ENCODE measurements at places on chromosomes 7 and 10.
A peak's percentile ranks its signal among the peaks of the same experiment; 100 is the strongest.

- H3K27ac ChIP-seq: no peak overlapping the region
- H3K4me3 ChIP-seq: no peak overlapping the region
- DNase-seq: no peak
- H3K27me3 ChIP-seq: no peaks in the 10 kb centered on the region
- peaks cover 3% of the 10 kb centered on the region for H3K36me3 ChIP-seq
Observed at GRCh38 chr7:102450242-102450641, 14.4 kb downstream of the ALKBH4 start.

- no peak for DNase-seq
- no peak overlapping the region for H3K27ac ChIP-seq
- no peak overlapping the region for H3K4me3 ChIP-seq
- H3K36me3 ChIP-seq: no peaks in the 10 kb centered on the region
- H3K27me3 ChIP-seq: no peaks in the 10 kb centered on the region
Observed at GRCh38 chr10:72744566-72744965, 52.6 kb downstream of the MCU start.

- H3K4me1 ChIP-seq: no peaks in the 10 kb centered on the region
- no peak overlapping the region for H3K4me3 ChIP-seq
- H3K27ac ChIP-seq: no peak overlapping the region
- H3K36me3 ChIP-seq: peaks cover 2% of the 10 kb centered on the region
Observed at GRCh38 chr7:97016381-97017191, 8.0 kb downstream of the DLX5 start.

DNA sequence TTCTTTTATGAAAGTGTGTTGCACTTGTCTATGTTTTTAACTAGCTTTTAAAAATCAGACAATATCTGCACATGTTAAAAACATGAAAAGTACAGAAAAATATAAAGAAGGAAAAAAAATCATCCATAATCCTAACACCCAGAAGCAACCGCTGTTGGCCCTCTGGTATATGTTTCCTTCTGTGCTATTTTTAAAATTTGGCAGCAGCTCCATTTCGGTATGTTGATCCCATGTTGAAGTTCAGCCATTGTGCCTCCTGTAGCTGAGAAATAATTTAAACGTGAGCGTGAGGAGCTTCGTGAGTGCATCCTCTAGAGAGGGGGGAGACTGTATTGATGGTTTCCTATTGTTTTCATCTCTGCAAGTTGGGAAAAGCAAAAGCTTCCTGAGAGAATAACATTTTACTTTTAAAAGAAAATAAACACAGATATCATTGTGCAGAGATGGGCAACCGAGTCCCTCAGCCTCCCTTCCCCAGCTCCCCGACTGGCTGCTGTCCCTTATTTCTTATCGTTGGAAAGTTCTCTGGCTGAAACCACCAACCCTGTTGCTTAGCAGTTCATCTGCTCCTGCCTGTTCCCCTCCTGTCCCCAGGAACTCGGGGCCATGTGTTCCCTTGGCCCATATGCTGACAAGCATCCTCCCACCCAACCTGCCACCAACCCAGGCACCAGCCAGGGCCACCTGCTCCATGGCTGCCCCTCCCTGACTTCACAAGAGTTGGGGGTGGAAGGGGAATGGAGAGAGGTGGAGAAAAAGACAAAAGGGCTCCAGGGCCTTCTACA is 499.1 kb upstream of the PODXL start:
- peak; percentile 18 for DNase-seq
- H3K27me3 ChIP-seq: no peaks in the 10 kb centered on the region
- H3K4me1 ChIP-seq: no peaks in the 10 kb centered on the region
- H3K36me3 ChIP-seq: no peaks in the 10 kb centered on the region

DNA sequence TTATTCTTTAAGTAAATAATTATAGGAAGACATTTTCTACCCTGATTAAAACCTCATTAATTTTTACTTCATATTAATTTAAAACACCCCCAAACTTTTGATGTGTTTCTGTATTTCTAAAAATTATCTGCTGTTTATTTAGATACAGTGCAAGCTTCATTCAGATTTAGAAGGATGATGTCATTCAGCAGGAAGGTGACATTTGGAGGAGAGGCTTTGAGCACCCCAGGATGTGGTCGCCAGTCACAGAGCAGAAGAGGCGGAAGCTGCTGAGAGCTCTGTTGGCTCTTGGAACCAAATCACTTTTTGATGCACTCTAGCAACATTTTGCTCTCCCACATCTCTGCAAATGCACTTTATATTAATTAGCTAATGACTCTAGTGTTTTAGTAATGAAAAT is 233.9 kb upstream of the CACNA2D1 start:
- no peak overlapping the region for H3K4me3 ChIP-seq
- H3K4me1 ChIP-seq: peaks cover 22% of the 10 kb centered on the region
- H3K27ac ChIP-seq: peak overlapping the region; percentile 89
- H3K36me3 ChIP-seq: peaks cover 6% of the 10 kb centered on the region
- H3K27me3 ChIP-seq: no peaks in the 10 kb centered on the region

DNA sequence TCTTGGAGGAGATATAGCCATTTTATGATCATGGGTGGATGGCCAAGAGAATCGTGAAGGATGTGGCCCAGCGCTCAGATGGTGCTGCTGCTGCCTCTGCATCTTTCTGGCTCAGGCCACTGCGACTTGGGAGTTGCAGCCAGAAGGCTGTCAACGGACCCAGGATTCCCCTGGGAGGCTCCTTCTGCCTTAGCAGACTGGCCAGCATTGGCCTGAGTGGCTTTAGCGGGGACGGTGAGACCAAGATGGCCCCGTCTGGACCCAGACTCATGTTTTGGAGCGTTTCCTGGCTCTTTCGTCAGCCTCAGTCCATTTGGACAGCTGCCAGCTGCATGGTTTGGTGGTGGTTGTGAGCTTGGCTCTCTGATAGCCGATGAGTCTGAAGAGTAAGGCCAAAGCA is 97.2 kb downstream of the GALNT17 start:
- no peak overlapping the region for H3K4me3 ChIP-seq
- no peaks in the 10 kb centered on the region for H3K36me3 ChIP-seq
- no peak overlapping the region for H3K27ac ChIP-seq
- H3K4me1 ChIP-seq: no peaks in the 10 kb centered on the region

DNA sequence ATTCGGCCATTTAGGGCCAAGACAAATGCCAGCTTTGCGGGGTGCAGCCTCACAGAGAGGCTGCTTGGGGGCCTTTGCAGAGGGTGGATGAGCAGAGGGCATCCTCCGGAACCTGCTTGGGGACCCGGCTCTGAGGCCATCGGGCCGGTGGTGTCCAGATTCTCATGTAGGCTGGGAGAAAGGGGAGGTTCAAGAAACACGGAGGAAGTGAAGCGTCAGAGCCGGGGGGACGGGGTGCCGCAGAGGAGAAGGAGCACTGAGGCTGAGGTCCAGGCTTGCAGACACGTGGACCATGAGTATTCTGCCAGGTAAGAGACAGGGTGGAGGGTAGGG is 150.7 kb upstream of the SHH start:
- no peak for DNase-seq
- no peak overlapping the region for H3K27ac ChIP-seq
- H3K4me3 ChIP-seq: no peak overlapping the region
- H3K27me3 ChIP-seq: peaks cover 20% of the 10 kb centered on the region
- H3K4me1 ChIP-seq: peaks cover 27% of the 10 kb centered on the region

GRCh38 chr10:30166929-30167328 is 107.5 kb upstream of the JCAD start:
- H3K4me1 ChIP-seq: peaks cover 15% of the 10 kb centered on the region
- peaks cover 42% of the 10 kb centered on the region for H3K27me3 ChIP-seq
- H3K4me3 ChIP-seq: no peak overlapping the region

GRCh38 chr7:120993553-120994191 is 5.2 kb downstream of the CPED1 start:
- H3K4me1 ChIP-seq: peaks cover 17% of the 10 kb centered on the region
- H3K36me3 ChIP-seq: peaks cover 2% of the 10 kb centered on the region
- no peak for DNase-seq
- no peak overlapping the region for H3K27ac ChIP-seq
- H3K4me3 ChIP-seq: no peak overlapping the region
- peaks cover 46% of the 10 kb centered on the region for H3K27me3 ChIP-seq

DNA sequence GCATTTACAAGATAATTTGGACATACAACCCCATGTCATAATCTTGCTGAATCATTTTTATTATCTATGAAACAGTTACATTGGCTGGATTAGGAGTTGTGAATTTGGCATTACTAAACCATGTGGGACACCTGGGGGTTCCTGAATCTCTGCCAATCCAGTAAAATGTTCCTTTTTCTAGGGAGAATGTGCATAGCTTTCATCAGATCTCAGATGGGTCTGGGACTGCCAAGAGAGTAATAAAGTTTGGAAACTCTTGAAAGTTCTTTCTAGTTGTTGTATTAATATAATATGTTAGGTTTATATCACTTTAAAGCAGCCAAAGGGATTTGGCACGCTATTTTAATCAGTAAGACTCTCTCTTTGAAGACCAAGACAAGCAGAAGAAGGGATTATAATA is 62.7 kb downstream of the SEMA3E start:
- no peaks in the 10 kb centered on the region for H3K36me3 ChIP-seq
- DNase-seq: no peak
- no peak overlapping the region for H3K27ac ChIP-seq

DNA sequence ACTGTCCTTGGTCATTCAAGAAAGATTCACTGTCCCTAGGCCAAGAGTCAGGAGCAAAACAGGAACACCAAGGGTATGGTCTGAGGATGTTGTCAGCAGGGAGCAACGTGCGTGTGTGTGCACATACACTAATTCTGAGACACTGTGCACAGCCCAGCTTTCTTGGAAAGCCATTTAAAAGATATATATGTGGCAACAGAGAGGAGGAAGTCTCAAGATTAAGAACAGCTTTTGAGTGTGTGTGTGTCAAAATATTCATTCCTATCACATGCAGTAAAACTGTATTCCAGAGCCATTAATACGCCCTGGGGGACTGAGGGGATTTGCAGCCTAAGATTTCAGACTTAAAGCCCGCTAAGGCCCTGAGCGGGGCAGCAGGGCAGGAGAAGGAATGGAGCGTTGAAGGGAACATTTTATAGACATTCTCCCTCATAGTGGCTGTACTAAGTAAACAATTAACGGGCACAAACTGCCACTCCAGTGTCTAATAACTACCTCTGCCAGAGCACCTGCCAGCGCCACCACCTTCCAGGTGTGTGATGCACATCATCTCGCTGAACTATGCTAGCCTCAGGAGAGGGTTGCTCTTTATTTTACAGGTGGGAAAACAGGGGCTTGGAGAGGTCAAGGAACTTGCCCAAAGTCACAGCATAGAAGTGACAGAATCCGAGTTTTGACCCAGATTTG is 2.0 kb downstream of the NOD1 start:
- no peaks in the 10 kb centered on the region for H3K27me3 ChIP-seq
- no peak for DNase-seq
- H3K27ac ChIP-seq: no peak overlapping the region
- peaks cover 68% of the 10 kb centered on the region for H3K4me1 ChIP-seq
- peaks cover 35% of the 10 kb centered on the region for H3K36me3 ChIP-seq
- H3K4me3 ChIP-seq: peak overlapping the region; percentile 33

DNA sequence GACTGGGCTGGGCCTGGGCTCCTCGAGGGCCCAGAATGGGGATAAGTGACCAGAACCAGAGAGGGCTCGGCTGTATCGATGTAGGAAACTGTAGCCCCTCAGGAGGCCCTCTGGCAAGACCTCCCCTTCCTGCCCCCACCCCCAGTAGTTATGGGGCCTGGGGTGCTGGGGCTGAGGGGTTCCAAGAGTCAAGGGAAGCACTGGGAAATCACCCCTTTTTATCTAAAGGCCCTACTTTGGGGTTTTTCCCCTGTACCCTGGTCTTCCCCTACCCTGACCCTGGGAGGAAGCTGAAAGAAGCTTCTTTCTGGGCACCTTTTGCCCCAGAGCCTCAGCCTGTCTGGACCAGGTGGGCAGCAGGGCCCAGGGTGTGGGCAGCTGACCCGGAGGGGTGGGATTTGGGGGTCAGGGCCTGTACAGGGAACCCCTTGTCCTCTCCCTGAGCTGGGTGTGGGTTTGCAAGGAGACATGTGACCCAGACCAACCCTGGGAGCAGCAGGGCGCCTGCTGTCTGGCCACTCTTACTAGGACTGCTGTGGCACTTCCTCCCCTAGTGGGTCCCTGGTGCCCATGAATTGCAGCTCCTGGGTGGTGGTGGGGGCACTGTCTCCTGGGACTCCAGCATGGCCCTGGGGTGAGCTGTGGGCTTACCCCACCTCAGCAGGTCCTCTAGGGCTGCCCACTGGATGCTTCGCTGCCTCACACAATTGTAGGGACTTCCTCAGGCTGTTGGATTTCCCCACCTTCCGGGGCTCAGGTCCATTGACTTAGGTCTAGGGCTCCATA is 1.5 kb downstream of the IRF5 start:
- no peaks in the 10 kb centered on the region for H3K36me3 ChIP-seq
- no peak for DNase-seq
- peak overlapping the region; percentile 84 for H3K4me3 ChIP-seq
- H3K27ac ChIP-seq: peak overlapping the region; percentile 86
- H3K4me1 ChIP-seq: peaks cover 35% of the 10 kb centered on the region
- H3K27me3 ChIP-seq: peaks cover 15% of the 10 kb centered on the region

DNA sequence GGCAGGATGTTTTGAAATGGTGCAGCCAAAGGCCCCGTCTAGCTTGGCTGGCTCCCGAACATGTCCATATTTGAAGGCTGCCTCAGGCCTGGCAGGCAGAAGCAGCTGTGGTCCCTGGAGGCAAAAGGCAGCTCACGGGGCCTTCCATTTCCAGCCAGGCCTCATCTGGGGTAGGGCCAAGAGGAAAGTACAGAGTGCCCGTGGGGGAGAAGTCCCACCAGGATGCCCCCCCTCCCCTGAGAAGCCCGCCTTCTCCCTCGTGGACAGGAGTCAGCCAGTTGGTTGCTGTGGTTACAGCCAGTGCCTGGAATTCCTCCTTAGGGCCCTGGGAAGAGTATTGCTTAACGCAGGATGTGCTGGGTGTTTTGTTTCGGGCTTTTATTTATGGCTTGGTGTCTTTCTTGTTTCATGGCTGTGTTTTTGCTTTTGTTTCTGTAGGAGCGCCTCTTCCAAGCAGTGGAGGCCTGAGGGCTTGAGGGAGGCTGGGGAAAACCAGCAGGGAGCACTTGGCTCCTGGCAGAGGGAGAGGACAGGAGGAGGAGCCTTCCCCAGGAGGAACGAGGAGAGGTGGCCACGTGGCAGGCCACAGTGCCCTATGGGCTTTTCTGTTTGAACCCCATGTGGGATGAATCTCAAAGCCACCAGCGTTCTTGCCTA is 45.4 kb downstream of the CHST3 start:
- no peaks in the 10 kb centered on the region for H3K36me3 ChIP-seq
- H3K4me1 ChIP-seq: no peaks in the 10 kb centered on the region
- H3K27me3 ChIP-seq: no peaks in the 10 kb centered on the region
- no peak overlapping the region for H3K4me3 ChIP-seq
- DNase-seq: no peak

Data from activated CD8-positive, alpha-beta memory T cell treated with anti-CD3 and anti-CD28 coated beads, Interleukin-2, amount 10 ng/mL, durations not matched to agents 7 days and 5 days (primary cell).